ENCODE measurements at places on chromosomes 11 and 22.

DNA sequence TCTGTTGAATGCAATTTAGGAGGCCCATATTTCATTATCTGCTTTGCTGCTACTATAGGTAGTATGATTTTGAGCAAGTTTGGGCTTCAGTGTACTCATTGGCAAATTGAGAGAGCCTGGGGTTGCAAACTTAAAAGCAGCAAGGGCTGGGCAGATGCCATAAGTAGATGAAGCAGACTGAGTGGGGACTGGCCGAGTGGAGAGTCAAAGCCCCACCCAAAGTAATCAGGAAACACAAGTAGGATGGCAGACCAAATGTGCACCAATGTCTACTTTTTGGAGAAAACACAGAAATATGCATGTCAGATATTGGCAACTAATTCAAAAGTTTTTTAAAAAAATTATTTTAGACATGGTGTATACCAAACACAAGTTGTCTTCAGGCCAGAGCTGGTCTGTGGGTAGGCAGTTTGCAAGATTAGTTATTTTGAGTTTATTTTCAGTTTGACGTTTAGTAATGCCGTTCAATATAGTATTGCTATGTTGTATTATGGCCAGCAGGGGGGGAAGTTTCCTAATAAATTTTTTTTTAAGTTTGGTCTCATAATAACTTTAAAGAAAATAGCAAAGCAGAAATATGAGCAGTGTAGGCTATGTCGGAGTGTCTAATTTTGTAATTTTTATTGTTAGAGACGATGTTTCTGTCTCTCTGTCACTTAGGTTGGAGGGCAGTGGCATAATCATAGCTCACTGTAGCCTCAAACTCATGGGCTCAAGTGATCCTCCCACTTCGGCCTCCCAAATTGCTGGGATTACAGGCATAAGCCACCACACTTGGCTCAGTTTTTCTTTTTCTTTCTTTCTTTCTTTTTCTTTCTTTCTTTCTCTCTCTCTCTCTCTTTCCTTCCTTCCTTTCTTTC, 105.1 kb downstream of the HIPK3 start:
- peak; percentile 54 for DNase-seq

GRCh38 chr22:23564276-23564675, 15.8 kb downstream of the IGLL1 start:
- DNase-seq, result no peak

DNA sequence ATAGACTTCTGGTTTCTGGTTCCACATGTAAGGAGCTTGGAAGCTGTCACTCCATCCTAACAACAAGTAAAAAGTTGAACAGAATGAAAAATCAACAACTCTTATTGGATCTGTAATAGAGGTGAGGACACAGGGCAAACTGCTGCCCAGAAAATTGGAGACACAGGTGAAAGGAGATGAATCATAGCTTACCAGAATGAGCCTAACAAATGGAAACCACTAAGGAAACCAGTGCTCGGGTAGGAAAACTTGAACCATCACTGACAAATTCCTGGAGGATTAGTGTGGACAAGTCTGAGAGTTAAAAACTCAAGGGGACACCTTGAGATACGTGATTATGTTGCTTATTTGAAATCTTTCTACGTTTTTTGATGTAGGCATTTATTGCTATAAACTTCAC, 52.1 kb downstream of the GDPD4 start:
- no peak for DNase-seq

DNA sequence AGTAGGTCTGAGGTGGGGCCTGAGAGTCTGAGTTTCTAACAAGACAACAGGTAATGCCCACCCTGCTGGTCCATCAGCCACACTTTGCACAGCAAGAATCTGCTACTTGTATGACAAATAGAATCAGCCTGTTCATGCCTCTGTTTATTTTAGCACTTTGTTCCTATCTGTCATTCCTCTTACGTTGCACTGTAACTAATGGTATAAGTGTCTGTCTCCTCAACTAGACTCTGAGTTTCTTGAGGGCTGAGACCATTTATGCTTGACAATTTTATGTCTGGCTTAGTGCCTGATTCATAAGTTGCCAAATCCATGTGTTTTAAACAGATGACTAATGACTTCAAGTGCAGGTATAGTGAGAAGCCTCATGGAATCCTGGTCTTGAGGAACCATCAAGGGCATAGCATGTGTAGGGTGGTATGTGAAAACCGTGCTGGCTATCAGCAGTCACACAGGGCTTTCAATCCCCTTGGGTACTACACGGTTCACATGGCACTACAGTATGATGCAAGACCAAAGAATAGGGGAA, 209.7 kb downstream of the C11orf91 start:
- no peak for DNase-seq

DNA sequence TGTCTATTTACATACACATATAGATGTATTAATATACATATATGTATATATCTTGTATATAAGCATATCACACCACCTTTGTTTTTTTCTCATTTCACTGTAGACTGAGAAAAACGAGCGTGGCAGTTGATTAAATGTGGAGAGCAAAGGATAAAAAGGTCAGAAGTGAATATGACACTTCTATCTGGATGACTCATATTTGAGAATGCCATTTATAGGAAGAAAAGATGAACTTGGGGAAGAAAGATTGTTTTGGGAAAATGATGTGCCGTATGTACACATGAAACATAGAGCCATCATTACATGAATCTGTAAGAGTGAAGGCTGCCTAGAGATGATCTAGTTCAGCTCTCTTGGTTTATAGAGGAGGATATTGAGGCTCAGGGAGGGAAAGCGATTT, 28.7 kb downstream of the AMOTL1 start:
- no peak for DNase-seq

- no peak for DNase-seq
Observed at GRCh38 chr11:47940904-47941649, 39.3 kb upstream of the PTPRJ start.

DNA sequence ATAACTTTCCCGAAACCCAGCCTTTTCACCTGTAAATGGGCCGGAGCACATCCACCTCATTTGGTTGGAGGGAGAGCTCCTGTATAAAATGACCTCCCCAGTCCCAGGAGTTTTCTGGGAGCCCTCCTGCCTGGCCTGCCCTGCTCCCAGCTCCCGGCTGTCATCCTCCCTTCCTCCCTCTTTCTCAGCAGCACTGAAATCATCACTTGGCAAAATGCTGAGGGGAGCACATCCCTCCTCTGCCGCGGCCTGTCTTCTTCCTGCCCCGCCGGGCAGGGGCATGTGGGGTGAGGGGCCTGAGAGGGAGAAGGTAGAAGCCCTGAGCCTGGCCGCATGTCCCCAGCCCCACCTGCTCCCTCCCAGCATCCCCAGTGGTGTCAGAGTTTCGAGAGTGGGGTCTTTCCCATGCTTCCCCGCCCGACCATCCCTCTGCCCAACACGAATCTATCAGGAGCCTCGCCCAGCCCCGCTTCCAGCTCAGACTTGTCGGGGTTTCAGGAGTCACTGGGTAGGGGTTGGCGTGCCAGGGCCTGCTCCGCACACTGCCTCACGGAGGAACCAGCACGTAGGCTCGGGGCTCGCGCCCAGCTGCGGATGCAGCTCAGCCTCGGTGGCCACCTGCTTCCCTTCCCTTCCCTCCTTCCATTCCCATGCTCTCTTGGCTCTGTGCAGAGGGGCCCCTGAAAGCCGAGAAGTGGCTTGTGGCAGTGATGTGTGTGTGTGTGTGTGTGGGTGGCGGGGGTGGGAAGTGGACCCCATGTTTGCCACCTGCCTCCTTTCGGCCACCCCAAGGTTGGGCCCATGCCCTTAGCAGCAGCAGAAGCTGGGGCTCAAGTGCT, 37.1 kb downstream of the NECTIN1 start:
- no peak for DNase-seq

DNA sequence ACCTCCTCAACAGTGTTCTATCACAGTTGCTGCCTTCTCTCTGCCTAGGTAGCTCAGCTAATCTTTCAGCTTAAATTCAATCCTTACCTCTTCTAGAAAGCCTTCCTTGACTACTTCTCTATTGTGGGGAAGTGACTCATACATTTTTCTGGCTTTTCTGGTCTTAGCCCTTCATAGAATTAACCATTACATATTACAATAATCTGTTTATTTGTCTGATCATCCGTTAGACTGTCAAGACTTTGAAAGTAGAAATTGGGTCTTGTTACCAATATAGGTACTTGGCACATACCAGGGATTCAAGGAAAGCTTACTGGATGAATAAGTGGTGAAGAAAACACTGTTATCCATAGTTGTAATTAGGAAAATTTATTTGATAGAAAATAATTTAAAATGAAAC, 89.6 kb downstream of the FANCF start:
- no peak for DNase-seq

DNA sequence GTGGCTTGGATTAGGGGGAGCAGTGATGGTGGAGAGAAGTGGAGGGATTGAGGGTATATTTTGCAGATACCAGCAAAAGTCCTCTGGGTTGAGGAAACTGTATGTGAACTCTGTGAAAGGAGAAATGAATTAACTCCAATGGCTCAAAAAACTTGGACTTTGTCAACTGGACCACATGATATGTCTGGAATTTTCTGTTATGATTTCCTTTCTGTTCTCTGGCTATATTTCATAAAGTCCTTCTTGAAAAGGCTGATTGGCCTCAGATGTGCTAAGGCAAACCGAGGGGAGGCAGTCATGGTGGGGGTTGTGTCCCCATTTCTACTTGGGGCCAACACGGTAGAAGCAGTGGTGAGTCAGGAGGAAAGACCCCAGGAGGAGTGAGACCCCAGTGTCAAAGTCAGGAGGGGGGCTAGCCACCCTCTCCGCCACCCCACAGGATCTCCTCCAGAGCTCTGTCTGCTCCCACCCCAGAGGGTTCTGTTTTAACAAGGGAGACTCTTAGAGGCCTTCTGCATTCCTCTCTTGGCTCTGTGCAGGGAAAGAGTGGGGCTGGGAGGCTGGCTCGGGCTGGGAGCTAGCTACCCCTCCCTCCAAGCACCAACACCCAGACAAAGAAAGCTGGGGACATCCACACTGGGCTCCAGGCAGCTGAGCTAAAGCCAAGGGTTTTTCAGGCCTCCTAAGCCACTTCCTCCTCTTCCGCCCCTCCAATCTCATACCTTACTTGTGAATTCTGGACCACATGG, 13.8 kb downstream of the CHRDL2 start:
- DNase-seq, result no peak

GRCh38 chr22:42632096-42632495, 8.3 kb downstream of the ATP5MGL start:
- DNase-seq, result no peak

- no peak for DNase-seq
Observed at GRCh38 chr11:44550123-44550522, 15.3 kb upstream of the CD82 start.

Measured in common myeloid progenitor, CD34-positive (primary cell).